ENCODE measurements at places on chromosomes 2 and 18.

GRCh38 chr18:32308493-32309120, 118.8 kb downstream of the MEP1B start:
- no peak for DNase-seq

DNA sequence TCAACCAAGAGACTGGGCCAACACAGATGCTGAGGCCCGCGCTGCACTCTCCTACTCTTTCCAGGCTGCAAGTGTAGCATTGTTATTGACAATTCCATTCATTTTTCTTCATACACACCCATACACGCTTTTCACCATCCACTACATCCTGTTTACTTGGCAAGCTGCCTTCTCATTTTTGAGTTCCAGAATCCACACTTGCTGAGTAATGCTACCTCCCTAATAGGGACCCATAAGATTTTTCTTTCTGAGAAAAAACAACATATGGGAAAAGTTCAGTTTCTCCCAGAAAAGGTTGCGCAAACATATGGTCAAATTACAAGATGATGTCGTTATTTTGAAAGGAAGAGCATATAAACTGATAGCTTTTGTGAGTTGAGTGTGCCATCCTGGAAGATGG, 3.3 kb upstream of the NETO1 start:
- no peak for DNase-seq

DNA sequence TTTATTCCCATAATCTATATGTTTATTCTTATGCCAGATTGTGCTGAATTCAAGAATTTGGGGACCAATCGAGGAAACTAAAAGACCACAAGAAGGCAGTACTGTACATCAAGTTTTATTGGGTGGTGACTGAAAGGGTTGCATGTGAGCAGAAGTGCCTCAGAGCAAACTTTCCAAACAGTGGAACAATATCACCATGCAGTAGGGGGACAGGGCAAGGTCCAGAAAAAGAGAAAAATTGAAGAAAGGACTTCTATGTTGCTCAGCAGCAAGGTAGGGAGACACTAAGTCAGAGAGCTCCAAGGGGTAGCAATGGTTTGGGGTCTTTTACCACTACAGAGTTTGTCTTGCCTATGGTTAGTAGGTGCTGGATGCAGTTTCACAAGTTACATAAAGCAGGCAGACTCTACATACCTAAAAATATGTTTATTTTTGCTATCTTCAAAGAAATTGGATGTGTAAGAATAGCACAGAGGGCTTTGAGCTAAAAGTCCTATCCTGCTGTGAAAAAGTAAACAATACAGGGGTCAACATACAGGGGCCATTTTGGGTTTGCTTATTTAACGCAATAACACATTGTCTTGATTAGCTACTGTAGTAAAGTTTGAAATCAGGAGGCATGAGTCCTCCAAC, 43.8 kb upstream of the ZBTB14 start:
- DNase-seq, result no peak

- no peak for DNase-seq
Measured at GRCh38 chr2:71607151-71607889, 154.0 kb downstream of the DYSF start.

DNA sequence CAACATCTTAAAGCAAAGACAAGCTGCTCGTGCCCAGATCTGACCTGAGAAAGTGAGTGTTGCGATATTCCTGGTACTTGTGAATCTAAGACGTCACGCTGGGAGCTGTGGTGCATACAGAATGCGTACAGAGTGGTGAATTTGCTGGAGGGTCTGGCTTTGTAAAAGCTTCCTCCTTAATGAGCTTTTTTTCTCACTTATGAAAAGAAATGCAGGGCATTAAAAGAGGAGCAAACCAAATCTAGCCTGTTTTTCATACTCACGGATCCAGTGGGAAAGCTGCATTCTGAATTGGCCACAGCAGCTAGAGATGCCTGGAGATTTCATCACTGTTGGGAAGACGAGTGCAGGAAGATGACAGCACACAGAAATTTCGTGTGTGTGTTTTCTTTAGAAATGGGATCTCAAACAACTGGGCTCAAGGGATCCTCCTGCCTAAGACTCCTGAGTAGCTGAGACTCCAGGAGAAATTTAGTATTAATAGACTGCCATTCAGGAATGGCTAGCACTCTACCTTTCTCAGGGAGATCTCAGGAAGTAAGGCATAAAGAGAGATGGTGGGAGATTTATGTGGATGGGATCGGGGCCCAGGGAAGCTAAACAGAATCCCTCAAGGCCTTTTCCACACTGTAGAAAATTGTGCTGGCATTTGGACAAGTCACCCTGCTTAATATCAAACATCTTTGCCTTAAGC, 181.3 kb downstream of the ALPK2 start:
- no peak for DNase-seq

DNA sequence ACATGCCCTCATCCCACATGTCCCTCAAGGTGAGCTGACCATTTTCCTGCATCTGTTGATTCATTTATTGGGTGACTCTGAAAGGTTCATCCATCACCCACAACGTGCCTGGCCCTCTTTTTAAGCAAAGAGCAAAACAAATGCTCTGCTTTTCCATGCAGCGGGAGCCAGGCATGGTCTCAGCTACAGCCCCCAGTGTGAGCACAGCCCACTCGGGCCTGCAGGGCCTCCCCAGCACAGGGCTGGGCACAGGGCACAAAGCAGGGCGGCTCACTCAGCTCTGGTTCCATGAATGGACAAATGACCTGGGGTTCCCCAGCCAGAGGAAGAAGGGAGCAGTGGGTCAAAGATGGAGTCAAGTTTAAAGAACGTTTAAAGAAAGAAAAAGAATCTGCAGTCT, 24.1 kb upstream of the OTOS start:
- DNase-seq, result no peak

DNA sequence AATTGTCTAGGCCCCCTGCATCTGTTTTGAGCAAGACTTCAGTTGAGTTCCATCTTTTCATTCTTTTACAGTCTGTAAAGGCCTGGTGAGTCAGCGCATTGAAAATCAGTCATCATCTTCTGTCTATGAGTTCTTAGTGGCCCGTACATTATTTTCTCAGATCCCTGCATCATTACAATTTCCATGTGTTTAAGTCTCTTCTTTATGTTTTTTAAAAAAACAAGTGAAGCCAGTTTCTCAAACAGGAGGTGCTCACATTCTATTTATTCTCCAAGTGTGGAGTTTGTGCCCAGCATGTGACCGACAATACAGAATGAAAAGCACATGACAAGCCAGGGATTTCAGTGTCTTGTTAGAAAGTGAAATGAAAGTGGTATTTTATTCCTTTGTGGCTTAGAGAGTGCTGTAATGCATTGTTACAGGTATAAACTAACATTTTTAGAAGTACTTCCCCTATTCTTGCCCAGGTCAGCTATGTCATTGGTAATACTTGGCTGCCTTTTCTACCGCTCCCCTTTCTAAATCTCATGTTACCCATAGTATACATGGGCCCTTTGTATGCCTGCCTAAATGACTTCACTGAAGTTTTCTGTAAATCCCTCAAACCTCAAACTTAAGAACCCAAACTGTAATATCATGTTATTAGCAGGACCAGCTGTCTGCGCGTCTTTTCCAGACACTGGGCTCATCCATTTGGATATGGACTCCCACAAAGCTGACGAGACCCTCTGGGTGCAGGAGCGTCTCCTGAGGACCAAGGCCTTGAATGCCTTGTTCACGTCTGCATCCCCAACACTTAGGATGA, 67.6 kb downstream of the FEZ2 start:
- no peak for DNase-seq

DNA sequence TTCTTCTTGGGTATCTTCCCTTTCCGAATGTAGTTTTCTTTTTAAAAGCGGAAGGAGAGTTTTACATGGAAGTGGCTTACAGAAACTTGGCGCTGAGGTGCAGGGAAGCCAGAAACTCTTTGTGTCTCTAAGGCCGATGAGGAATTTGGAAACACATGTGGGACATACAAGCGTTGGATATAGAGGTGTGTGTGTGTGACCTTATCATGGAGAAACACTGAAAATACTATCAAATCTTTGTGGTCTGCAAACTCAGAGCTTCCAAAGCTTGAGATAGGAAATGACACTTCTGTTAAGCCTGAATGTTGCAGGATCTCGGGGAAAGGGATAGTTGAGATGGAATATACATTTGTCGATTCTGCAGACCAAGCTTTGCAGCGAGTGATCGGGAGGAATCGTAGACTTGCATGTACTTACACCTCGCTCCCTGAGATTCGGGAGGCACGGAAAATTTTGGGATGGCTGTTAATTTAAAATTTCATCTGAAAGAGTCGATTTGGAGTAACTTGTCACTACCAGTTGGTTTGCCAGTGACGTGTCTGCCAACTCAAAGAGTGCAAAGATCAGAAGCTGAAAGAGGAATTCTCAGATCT, 1.0 kb downstream of the NAB1 start:
- DNase-seq, result no peak

DNA sequence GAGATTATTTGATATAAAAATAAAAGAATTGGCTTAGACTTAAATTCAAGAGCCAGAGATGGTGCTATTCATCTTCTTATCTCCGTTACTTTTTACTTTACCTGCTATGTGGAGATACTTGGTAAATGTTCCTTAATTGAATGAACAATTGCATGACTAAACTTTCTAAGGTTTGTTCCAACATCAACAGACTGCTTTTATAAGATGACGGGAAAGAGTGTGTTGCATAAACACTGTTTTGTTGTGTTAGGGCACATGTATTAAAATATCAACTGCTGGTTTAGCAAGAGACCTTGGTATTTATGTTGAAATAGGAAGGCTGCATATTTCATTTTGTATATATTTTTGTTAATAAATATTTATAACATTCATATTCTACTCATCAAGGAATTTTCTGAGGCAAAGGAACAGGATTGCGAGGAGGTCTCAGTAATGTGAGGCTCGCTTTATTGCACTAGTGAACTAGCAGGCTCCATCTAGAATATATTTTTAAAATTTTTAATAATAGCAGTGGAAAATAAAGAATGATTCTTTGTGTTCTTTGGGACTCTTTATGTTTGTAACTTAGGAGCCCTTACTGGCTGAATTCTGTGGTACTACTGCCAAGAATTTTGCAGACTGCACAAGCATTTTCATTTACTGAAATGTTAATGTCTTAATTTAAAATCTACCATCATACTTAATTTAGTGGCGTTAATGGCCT, 10.7 kb upstream of the NFE2L2 start:
- no peak for DNase-seq

- DNase-seq, result no peak
Measured at GRCh38 chr2:144099780-144100377, 420.0 kb downstream of the ZEB2 start.

DNA sequence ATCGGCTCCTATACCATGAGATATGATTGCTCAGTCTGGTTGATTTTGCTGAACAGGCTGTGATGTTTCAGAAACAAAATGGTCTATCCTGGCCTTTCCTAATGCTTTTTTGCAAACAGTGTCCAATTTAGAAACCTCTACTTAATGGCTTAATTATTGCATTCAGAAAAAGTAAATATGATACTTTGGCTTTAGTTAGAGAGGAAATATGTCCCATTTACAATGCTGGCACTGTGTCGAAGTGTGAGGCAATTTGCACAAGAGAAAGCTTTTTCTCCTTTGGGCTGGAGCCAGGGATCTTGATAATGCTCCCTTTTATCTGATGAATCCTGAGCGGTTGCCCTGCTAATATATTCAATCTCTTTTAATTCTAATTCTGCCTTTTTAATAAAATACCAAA, 418.9 kb downstream of the EPHA4 start:
- DNase-seq, result no peak

- no peak for DNase-seq
Measured at GRCh38 chr2:25808006-25808383, 70.3 kb downstream of the ASXL2 start.

- no peak for DNase-seq
Measured at GRCh38 chr2:222217712-222218111, 81.1 kb downstream of the PAX3 start.

GRCh38 chr18:48407358-48407757, 1.8 kb downstream of the ZBTB7C start:
- DNase-seq, result no peak
